Activated effector memory CD4-positive, alpha-beta T cell treated with anti-CD3 and anti-CD28 coated beads, Interleukin-2, amount 50 U/mL, for 16 hours (primary cell): ENCODE measurements at places on chromosomes 12 and 14.

DNA sequence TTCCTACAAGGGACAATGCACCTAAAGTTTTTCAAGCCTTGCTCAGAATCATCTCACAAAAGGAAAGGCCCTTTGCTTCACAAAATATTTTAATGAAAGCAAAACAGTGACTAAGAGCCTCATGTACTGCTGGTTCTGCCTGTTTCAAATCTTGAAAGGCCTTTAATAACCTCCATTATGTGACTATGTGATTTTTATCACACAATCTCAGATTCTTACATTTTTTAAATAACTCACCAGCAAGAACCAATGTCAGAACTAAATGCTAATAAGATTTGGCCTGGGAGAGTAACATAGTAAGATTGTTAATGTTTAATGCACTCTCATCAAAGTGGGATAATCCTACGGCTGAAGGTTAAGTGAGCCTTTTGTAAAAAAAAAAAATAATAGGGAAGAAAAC, 378.9 kb downstream of the RGS6 start:
- no peak for DNase-seq

GRCh38 chr12:118274066-118274465, 98.6 kb downstream of the TAOK3 start:
- no peak for DNase-seq

DNA sequence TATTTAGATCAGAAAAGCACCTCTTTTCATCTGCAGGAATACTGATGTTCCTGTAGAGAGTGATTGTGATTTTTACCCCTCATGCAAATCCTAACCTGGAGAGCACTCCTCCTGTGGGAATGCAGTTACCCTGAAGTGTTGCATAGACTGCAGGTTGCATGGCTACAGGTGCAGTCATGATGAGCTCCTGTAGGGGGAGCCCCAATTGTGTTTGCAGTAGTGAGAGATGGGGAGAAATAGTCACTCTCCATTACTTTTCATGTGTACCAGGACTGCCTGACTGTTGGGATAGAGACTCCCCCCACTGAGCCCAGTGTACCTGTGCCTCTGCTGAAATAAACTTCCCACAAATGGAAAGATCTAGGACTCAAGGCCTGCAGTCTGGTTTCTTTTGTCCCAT, 1086.5 kb downstream of the SLC6A15 start:
- DNase-seq: peak; percentile 65

DNA sequence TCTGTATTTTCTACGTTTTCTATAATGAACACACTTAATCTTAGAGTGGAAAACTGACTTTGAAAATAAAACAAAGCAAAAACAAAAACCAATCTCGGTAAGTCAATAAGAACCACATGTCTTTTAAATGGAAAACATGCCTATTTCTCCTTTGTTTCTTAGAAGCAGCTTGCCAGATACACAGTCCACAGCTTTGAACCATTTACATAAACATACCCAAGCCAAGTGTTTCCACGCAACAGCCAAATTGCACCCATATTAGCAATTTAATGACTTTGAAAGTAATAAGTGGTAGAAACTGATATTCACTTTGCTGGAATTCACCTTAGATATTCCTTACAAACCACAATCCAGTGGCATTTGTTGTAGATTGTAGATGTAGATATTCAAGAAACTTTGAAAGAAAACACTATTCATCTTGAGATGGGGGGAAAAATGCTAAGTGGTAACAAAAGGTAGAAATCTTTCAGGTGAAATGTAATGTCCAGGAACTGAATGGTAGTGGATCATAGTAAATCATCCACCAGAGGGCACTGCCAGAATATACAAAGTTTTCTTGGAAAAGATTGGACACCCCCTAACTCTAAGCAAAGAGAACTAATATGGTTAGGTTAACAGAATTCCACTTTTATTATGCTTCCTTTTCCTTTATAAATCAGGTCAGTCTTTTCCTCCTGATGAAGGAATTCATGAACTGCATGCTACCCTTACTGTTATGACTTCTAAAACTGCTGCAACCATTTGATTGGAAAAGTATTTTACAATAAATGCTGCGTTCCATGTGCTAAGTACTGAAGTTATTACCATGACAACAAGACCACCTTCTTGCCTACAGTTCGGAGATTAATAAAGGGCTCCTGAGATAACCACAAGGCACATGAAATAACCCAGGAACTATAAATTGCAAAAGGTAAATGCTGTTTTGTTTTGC, 69.8 kb downstream of the RERG start:
- no peak for DNase-seq
